ENCODE measurements at places on chromosomes 6 and 20. TPM values are rescaled to one million over a fixed set of nuclear protein-coding genes. Genes with fewer than 3 reads are reported as not detected.

The C2 gene
- total RNA-seq, result 1.2 TPM

The SERPINB6 gene
- 62.5 TPM for total RNA-seq

The GPR6 gene
- total RNA-seq, result not detected

The ARFRP1 gene
- total RNA-seq, result 44.5 TPM

The GOPC gene
- 49.5 TPM for total RNA-seq

The CCN5 gene
- not detected for total RNA-seq

The RRBP1 gene
- total RNA-seq, result 42.8 TPM

The MYO6 gene
- 6.9 TPM for total RNA-seq

The ENPP3 gene
- 0.05 TPM for total RNA-seq

The GGTLC1 gene
- total RNA-seq, result not detected

The GPSM3 gene
- 2.8 TPM for total RNA-seq

The PPP1R16B gene
- total RNA-seq, result 36.5 TPM

The CASS4 gene
- total RNA-seq, result 4.9 TPM

The DNMT3B gene
- 15.6 TPM for total RNA-seq

The OPRL1 gene
- total RNA-seq, result 0.43 TPM

The DEF6 gene
- 1.9 TPM for total RNA-seq

The FAXC gene
- 7.4 TPM for total RNA-seq

The SCGN gene
- total RNA-seq, result not detected

The NKX2-2 gene
- total RNA-seq, result not detected

The RIPOR2 gene
- 3.9 TPM for total RNA-seq

The CLPSL2 gene
- not detected for total RNA-seq

The EYA4 gene
- total RNA-seq, result 36.8 TPM

The SLC35D3 gene
- 0.06 TPM for total RNA-seq

The ATF6B gene
- 33.0 TPM for total RNA-seq

The MDFI gene
- total RNA-seq, result 176 TPM

The HSPA12B gene
- total RNA-seq, result not detected

The PTK6 gene
- 1.4 TPM for total RNA-seq

The PMEPA1 gene
- total RNA-seq, result 15.4 TPM

The TSBP1 gene
- not detected for total RNA-seq

The SLC12A5 gene
- 3.8 TPM for total RNA-seq

The PTK7 gene
- 88.3 TPM for total RNA-seq

The VSX1 gene
- total RNA-seq, result 0.06 TPM

The JPH2 gene
- 6.7 TPM for total RNA-seq
